ENCODE measurements at places on chromosomes 1 and 21.

DNA sequence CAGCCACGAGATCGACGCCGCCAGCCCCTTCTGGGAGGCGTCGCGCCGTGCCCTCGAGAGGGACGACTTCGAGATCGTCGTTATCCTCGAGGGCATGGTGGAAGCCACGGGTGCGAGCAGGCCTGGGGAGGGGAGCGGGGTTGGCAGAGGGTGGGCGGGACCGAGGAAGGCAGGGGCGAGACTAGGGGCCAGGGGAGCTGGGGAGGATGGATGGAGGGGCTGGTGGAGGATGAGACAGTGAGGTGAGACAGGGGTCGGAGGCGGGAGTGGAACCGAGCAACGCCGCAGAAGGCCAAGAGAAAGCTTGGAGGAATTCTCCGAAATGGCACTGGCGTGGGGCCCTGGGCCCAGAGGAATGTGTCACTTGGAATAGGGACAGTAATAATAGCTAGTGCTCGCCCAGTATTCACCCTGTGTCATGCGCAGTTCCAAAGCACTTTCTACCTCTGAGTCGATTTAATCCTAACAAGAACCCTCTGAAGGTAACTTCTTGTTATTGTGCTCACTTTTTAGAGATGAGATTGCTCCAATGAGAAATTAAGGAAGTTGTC, 3.5 kb downstream of the KCNJ9 start:
- DNase-seq = no peak

DNA sequence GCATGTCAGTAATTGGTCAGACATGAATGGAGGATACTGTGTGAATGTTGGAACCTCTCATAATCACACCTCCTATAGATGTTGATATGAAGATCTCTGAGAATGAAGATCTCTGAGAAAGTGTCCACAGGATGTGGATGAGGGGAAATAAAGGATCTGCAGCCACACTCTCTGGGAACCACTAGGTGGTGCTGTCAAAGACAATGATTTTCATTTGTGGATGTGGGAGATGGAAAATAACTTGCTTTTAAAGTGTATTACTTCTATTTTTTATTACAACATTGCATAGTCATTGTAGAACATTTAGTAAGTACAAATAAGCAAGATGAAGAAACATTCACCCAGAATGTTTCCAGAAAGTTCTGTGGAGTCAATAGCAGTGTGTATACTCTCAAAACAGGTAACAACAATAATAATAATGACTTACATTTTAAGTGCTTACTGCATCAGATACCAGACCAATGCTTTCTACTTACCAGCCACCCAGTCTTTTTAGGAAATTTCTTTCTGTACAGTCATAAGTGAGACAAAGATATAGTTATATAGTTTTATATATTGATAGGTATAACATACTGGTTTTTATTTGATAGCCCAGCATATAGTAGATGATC, 128.2 kb downstream of the ATG4C start:
- no peak for DNase-seq

GRCh38 chr1:5108740-5109139, 454.3 kb downstream of the AJAP1 start:
- DNase-seq = peak; percentile 2

- DNase-seq = peak; percentile 67
Observed at GRCh38 chr1:111620441-111620971, 917 bp downstream of the RAP1A start.

- DNase-seq = peak; percentile 61
Observed at GRCh38 chr1:246355411-246356230, 151.5 kb downstream of the SMYD3 start.

GRCh38 chr1:182484067-182484466, 34.1 kb downstream of the RGSL1 start:
- no peak for DNase-seq

GRCh38 chr1:45035631-45036301, 23.7 kb downstream of the UROD start:
- DNase-seq = no peak

- no peak for DNase-seq
Observed at GRCh38 chr1:175314300-175314699, 121.7 kb upstream of the KIAA0040 start.

DNA sequence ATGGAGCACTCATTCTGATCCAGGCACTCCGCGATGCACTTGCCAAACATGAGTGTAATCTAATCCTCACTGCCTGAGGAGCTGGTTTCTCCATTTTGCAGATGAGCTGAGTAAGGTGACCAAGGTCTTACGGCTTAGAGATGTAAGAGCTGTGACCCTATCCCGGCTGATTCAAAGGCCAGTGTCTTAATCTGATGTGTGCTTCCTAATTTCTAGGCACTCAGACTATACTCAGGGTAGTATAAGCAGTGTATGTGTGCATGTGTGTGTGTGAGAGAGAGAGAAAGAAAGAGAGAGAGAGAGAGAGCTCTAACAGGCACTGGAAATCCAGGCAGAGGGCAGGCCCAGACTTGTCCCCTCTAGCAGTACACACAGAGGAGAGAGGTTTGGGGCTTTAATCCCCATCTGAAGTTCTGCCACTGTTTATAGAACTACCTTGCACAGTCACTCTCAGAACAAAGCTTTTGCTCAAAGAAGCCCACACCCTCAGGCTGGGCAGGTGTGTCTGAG, 188.2 kb downstream of the ZBTB18 start:
- DNase-seq = no peak

- DNase-seq = no peak
Observed at GRCh38 chr1:183720028-183720427, 66.9 kb upstream of the APOBEC4 start.

- DNase-seq = no peak
Observed at GRCh38 chr1:155052439-155053395, 1.6 kb downstream of the ADAM15 start.

DNA sequence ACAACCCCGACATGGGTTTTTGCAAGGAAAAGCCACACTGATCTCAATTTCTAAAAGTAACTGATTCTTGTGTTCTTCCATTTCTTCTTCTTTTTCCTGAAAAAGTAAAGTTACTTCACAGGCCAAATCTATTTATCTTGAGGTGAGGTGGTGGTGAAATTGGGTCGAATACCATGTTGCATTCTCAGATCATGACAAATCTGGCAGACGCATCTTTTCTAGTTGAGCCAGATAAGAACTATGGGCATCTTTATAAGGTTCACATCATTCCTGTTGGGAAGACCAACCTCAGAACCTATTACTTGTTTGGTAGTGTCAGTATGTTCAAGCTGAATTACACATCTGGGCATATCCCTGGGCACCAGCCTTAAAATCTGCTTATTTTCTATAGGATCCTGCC, 78.6 kb upstream of the USP25 start:
- DNase-seq = no peak

GRCh38 chr1:85047472-85048295, 616 bp downstream of the MCOLN3 start:
- peak; percentile 68 for DNase-seq

- no peak for DNase-seq
Observed at GRCh38 chr1:187696073-187696472, 867.3 kb downstream of the PLA2G4A start.

DNA sequence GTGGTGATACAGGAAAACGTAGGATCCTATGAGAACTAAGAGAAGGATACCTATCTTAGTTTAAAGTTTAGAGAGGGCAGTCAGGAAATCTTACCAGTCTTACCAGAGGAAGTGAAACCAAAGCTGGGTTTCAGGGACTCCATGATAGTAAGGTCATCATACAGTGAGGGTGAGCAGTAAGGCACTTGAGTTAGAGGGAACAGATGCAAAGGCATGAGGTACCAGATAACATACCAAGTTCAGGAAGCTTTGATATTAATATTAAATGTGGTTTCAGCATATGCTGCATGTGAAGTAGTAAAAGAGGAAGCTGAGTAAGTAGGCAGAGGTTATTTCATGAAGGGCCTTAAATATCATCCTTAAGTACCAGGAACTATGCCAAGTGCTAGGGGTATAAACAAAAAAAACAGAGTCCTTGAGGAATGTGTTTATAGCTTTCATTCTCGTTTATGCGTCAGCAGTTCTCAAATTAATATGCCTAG, 16.9 kb downstream of the ATG4C start:
- DNase-seq = no peak

DNA sequence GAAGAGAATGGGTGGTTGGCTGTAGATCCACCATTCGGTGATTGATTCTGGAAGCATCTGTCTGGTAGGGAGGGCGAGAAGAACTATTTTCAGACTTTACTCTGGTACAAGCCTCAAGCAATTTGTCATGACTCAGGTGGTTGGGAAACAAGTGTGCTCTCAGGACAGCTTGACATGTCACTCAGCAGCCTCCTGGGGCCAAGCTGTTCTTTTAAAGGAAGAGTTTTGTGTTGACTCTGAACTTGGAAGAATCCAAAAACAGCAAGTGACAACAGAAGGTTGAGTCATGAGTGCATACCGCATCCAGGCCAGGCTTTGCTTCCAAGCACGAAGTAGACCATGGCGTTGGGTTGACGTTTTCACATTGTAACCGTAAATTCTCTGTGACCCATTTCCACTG, 65.9 kb downstream of the CLIC6 start:
- no peak for DNase-seq

- DNase-seq = no peak
Observed at GRCh38 chr1:22057861-22058260, 5.4 kb downstream of the CDC42 start.

DNA sequence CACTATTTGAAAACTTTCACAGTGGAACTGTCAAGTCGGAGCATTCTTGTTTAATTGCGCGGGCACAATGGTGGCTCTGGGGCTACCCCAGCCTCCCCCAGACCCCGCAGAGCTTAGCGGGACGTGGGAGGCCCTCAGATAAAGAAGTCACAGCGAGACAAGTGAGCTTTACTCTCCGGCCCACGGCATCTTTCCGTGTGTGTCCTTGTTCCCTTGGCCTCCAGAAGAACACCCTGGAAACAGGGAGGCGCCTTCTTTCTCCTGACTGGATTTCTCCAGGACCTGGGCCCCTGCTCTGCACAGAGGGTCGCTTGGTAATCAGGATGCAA, 382.8 kb downstream of the RRAGC start:
- no peak for DNase-seq

DNA sequence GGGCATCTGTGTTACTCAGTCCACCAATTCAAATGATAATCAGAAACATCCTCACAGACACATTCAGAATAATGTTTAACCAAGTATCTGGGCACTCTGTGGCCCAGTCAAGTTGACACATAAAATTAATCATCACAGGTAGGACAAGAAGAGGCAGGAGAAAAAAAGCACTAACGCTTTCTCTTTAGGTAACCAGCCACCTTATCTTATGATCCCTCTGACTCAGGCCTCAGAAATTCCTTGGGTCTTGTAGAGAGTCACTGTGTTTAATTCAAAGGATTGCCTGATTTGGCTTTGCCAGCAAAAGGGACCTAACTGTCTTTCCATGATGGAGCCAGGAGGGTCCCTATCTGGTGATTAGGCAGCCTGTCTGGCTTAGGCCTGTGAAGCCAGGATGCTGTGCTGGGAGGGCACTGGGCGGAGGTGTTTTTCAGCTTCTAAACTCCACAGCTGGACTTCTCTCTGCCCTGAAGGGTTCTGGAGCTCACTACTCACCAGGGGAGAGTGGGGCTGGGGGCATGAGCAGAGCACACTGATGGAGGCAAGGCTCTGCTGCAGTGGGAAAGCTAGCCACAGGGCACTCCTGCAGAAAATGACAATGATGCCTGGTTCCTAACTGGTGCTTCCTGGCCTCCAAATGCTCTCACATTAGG, 36.4 kb upstream of the STUM start:
- no peak for DNase-seq

DNA sequence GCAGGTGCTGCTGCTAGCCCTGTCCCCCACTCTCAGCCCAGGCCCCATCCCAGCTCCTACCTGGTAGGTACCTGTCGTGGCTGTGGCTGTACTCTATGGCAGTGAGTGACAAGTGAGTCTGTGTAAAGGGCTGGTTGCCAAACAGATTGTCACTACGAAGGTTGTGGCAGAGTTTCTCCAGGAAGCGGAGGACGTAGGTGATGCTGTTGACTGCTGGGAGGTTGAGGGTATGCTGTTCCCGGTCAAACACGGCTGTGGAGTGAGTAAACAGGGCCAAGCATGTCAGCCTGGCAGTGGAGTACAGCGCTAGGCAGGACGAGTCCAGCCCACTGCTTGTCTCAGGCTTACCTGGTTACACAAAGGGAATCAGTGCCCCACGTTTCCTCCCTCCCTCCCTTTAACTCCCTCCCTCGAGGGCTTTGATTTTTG, 24.8 kb upstream of the SLFNL1 start:
- DNase-seq = no peak

GRCh38 chr1:231335663-231336602, 1.7 kb downstream of the EXOC8 start:
- DNase-seq = no peak

- no peak for DNase-seq
Observed at GRCh38 chr21:41677671-41678015, 89.2 kb downstream of the RIPK4 start.

DNA sequence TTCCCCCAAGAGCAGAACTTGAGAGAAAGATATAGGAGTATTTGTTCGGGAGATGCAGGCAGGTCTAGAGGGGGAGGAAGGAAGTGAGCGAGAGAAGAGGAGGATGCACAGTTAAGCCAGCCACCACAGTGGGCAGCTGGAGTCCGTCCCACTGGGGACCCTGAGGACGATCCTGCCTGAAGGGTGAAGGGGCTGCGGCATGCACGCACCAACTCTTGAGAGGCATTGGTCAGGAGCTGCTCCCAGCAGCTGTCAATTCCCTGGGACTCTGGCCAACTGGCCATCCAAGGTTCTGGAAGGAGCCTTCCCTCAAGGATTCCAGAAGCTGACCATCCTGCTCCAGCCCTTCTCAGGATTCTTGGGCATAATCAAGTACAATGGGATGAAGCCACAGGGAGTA, 246.9 kb downstream of the MATN1 start:
- no peak for DNase-seq

- no peak for DNase-seq
Observed at GRCh38 chr21:29233256-29233546, 65.5 kb upstream of the BACH1 start.

- DNase-seq = peak; percentile 90
Observed at GRCh38 chr1:47709019-47709871, 271.4 kb downstream of the FOXD2 start.

- DNase-seq = peak; percentile 90
Observed at GRCh38 chr1:60969971-60970509, 112.3 kb upstream of the NFIA start.

DNA sequence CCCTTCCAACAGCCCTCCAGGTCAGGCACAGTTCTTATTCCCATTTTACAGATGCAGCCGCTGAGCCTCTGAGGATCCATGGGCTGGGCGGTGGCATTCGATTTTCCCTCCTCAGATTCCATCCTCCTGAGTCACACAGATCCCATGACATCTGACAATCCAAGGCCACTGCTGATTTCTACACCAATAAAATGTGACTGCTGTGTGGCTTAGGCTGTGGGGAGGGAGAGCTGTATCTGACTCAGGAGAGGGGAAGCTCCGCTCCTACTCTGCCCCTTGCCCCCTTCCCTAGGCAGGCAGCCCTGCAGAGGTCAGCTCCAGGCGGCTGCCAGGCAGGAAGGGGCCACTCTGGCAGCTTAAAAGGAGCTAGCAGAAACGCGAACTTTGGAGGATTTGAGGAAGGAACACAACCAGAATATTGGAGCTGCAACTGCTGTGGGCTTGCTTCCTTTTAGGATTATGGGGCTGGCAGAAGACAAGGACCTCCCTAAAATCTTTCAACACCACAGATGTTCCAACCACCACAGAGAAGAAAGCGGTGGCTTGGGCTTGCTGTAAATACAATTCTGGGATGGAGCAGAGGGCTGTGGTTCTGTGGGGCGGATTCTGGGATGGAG, 50.0 kb downstream of the MRPL37 start:
- peak; percentile 32 for DNase-seq

GRCh38 chr1:209375671-209376365, 207.7 kb upstream of the CAMK1G start:
- DNase-seq = no peak
